ENCODE measurements at places on chromosomes 4 and X. TPM values are rescaled to one million over a fixed set of nuclear protein-coding genes. Genes with fewer than 3 reads are reported as not detected.

The TMEM255A gene
- total RNA-seq, result not detected

The CXorf65 gene
- total RNA-seq, result not detected

The MAOB gene
- under 0.01 TPM for total RNA-seq

The GUCY1B1 gene
- 1.4 TPM for total RNA-seq
